Frontal cortex (tissue), 4 donors: ENCODE measurements at places on chromosomes 11 and 22. TPM values are rescaled to one million over a fixed set of nuclear protein-coding genes. Genes with fewer than 3 reads are reported as not detected.

ABCC8 gene
- total RNA-seq, result 8.6 TPM

MUC6 gene
- total RNA-seq, result not detected

NPAS4 gene
- total RNA-seq, result under 0.01 TPM

IL10RA gene
- 2.0 TPM for total RNA-seq

MRGPRF gene
- 1.2 TPM for total RNA-seq

UNC93B1 gene
- 2.9 TPM for total RNA-seq

ANGPTL5 gene
- 0.41 TPM for total RNA-seq

ENTHD1 gene
- total RNA-seq, result under 0.01 TPM

AIP gene
- total RNA-seq, result 89.3 TPM

APOA5 gene
- total RNA-seq, result not detected

FXYD2 gene
- total RNA-seq, result 0.82 TPM

LARGE1 gene
- total RNA-seq, result 35.5 TPM

APOL3 gene
- total RNA-seq, result 1.6 TPM

LINC01488 gene
- total RNA-seq, result not detected

MPZL3 gene
- 2.4 TPM for total RNA-seq

OR6T1 gene
- not detected for total RNA-seq

ELFN2 gene
- total RNA-seq, result 7.7 TPM

STK33 gene
- total RNA-seq, result 7.3 TPM

IPO7 gene
- 234 TPM for total RNA-seq

HBB gene
- 552 TPM for total RNA-seq

SCO2 gene
- 0.82 TPM for total RNA-seq

DBX1 gene
- not detected for total RNA-seq

OR2AG1 gene
- total RNA-seq, result not detected

FOXRED2 gene
- total RNA-seq, result 11.0 TPM

FOLR3 gene
- not detected for total RNA-seq
